ENCODE measurements at places on chromosomes 6 and 20.

DNA sequence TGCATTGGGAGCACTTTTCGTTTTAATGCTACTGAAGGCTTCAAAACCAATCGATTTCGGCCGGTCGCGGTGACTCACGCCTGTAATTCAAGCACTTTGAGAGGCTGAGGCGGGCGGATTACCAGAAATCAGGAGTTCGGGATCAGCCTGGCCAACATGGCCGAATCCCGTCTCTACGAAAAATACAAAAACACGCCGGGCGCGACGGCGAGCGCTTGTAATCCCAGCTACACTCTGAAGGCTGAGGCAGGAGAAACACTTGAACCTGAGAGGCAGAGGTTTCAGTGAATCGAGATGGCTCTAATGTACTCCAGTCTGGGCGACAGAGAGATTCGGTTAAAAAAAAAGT lies 58.4 kb downstream of the TRIM38 start:
- no peak for DNase-seq

- DNase-seq = no peak
Observed at GRCh38 chr20:16982091-16982726, 234.1 kb downstream of the OTOR start.

- DNase-seq = no peak
Observed at GRCh38 chr20:37977786-37978185, 55.5 kb downstream of the TTI1 start.

DNA sequence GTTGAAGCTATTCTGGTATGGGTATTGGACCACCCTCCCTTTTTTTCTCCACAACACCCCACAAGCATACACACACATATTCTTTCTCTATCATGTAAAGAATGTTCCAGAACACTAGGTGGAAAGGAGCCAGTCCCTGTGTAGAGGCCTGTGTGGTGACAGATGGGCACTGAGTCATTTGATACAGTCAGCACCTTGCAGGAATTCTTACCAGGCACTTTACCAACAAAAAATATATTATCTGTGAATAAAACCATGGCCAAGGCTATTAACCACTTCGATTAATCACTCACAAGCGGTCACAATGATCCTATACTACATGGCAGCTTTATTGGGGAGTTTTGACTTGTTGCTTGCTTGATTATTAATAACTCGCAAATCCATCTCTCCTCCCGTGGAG lies 149.5 kb downstream of the BFSP1 start:
- no peak for DNase-seq

DNA sequence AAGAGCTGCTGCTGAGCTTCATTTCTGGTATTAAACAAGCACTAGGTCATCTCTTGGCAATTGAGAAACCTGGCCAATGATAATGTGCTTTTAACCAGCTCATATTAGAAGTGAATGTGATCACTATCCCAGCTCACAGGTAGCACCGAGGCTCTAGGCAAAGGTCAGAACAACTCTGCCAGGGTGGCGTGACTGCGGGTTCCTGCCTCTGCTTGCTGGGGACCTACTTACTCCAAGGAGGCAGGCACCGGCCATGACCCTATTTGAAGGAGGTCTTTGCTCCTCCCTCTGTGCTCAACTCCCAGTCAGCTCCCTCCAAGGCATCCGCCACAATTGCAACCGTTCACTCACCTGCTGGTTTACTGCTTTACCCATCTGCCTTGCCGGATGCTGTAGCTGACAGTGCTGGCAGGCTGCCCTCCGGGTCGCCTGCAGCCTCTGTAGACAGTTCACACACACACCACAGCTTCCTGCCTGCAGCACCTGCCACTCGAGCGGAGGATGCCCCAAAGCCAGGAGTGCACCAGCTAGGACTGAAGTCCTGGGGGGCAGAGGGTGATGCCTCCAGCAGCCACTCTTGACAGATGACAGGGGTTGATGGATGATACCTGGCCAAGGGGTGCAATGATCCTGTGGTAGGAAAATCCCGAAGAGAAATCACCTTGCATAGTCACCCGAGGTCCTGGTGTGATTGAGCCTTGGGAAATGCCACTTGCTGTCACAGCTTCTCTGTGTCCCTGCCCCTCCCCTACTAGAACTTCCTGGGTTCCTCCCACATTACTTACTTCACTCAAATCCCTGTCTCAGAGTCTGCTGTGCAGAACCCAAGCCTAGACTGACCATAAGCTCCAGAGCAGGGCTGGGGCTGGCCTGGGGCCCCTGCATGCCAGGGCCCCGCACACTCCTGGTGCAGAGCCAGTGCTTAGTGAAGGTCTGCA lies 8.8 kb upstream of the VSX1 start:
- no peak for DNase-seq

DNA sequence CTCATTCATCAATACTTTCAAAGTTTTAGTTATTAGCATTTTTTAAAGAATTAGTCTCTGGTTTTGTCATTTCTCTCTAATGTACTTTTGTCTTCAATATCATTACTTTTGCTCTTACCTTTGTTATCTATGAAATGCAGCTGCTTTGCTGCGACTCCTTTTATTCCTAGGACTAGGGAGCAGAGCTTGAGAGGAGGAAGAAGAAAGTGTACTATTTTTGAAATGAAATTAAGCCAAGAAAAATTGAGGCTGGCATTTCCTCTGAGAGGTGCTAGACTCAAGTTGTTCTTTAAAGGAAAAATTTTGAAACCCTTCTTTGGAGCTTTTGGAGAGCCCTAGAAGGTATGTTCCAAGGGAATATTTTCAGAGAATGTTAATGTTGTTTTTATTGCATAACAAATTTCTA lies 48.3 kb upstream of the MRAP2 start:
- no peak for DNase-seq

DNA sequence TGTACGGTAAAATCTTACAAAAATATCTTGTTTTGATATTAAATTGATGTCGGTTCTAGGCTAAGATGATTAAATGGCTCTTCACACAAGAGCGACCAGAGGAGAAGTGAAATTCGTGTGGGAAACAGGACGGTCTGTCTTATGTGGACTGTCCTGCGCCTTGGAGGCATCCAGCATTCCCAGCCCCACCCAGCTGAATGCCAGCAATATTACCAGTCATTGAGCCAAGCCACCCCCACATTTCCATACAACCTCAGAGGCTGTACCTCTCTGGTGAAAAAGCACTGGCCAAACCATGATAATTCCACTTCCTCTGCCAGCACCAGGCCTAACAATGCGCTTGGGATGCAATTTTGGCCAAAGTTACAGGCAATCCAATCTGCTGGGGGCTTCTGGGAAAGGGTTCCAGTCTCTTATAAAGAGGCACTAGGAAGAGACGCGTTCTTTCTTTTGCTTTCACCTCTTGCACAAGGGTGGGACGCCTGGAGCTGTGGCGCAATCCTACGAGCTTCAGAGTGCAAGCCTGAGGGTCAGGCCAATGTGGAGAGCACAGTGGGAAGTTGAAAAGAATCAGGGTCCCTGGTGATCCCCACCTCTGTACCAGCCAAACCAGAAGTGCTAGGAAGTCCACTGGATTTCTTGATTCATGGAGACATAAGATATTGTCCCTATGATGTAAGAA lies 213.1 kb downstream of the PREX1 start:
- no peak for DNase-seq

GRCh38 chr20:17470973-17471372 lies 60.2 kb downstream of the BFSP1 start:
- DNase-seq = no peak

- no peak for DNase-seq
Observed at GRCh38 chr6:12893036-12893435, 176.5 kb downstream of the PHACTR1 start.

DNA sequence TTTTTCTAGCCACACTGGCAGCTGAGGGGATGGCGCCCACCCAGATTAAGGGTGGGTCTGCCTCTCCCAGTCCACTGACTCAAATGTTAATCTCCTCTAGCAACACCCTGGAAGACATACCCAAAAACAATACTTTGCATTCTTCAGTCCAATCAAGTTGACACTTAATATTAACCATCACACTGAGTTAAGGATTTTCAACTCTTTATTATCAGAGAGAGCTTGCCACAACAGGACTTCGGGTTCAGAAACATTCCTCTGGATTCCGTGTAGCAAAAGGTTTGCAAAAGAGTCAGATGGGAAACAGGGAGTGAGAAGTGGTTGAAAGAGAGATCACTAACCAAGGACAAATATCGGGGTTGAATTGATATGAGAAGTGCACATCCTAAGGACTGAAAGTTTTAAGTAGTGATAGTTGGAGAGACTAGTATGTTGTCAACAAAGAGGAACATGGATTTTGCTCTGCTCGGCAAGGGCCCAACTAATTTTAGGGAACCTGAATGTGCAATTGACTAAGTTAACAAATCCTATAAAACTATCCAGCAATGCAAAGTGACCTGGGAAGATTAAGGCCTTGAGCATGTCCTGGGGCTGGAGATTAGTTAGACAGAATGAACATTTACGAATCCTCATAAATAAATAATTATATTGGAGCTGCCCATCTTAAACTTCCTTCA lies 137.0 kb upstream of the TENT5A start:
- no peak for DNase-seq

GRCh38 chr20:59139998-59140397 lies 23.6 kb upstream of the ZNF831 start:
- DNase-seq = no peak

DNA sequence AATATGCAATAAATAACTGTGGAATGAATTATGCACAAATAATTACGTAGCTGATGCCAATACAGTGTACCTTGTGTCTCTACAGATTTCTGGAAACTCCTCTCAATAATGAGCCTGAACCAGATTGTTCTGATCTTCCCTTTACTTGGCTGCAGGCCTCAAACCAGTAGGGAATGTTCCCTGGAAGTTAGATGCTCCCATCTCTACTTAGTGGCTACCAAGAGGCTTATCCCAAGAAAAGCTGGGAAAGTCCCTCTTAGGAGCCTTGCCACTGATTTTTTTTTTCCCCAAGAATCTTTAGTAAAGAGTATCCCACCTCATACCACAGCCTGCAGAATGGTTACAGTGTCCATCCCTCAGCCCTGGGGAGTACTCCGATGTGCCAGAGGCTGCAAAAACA lies 702.1 kb downstream of the RFPL4B start:
- DNase-seq = no peak

- DNase-seq = no peak
Observed at GRCh38 chr20:10953437-10953836, 279.6 kb upstream of the JAG1 start.

- no peak for DNase-seq
Observed at GRCh38 chr6:111410371-111410770, 72.6 kb downstream of the REV3L start.

- peak; percentile 48 for DNase-seq
Observed at GRCh38 chr6:127343809-127344659, 625 bp upstream of the ECHDC1 start.

DNA sequence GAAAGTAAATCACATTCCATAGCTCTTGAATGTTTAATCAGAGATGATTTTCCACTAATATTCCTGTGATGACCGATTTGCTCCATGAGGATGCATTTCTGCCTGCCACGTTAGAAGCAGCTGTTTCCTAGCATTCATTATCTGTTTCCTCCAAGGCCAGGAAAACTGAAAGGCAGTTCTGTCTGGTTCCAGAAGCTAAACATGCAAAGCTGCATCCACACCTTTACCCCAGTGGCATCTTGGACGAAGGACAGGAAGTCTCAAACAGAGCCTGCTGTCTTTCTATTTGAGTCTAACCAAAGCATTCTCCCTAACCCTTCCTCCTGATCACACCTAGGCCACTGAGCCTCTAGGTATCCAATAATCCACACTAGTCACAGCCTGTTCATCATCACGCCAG lies 27.6 kb downstream of the CNKSR3 start:
- DNase-seq = peak; percentile 66

DNA sequence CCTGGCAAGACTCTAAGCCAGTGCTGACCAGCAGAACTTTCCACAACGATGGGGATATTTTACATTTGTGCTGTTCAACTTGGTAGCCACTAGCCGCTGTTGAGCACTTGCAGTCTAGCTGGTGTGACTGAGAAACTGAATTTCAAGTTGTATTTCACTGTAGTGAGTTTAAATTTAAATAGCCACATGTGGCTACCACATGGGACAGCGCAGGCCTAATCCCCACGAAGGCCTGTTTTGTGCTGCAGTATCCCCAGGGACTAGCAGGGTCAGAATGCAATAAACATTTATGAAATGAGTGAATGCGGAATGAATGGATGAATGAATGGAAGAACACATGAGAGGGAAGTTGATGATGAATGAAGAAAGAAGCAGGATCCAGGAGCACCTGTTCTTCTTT lies 115.8 kb downstream of the TRERF1 start:
- DNase-seq = no peak

Measured in muscle of arm (tissue), 14 donors.